ENCODE measurements at places on chromosomes 2 and 18. TPM values are rescaled to one million over a fixed set of nuclear protein-coding genes. Genes with fewer than 3 reads are reported as not detected.

SERPINB12 gene
- total RNA-seq = not detected

MARCO gene
- not detected for total RNA-seq

ACTG2 gene
- total RNA-seq = not detected

GCC2 gene
- 39.4 TPM for total RNA-seq

SYT4 gene
- total RNA-seq = not detected

IL1A gene
- 0.29 TPM for total RNA-seq

DNA sequence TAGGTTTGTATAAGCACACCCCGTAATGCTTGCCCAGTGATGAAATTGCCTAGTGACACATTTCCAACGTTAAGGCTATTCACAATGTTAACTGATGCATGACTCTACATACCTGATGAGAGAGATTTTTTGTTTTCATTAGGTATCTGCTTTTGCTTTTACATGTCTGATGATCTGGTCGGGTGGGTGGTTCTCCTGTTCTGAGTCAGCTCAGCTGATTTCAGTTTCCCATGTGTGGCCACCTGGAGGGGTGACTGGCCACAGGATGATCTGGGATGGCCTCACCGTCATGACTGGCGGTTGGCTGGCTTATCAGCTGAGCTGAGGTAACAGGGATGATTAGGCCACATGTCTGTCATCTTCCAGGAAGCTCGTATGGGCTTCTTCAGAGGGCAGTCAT lies 33.8 kb upstream of the ACYP2 start:
- DNase-seq = peak; percentile 31

DNA sequence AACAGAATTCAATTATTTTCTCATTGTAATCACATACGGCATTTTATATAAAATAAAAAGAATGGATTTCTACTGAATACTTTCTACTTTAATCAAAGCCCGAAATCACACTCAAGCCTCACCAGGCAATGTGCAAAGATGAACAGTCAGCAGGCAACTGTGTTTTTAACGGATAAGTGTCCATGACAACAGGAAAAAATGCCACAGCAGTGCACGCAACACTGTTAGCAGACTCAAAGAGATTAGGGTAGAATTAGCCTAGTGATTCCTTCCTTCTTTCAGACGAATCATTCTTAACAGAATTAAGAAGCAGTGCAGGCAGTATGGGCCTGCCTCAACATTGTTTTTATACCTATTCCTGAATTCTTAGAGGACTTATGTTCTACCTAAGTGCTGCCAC lies 135.6 kb downstream of the CDH2 start:
- no peak for DNase-seq

- DNase-seq = no peak
These were observed 36.8 kb downstream of the PARD6G start for GRCh38 chr18:80210312-80211083.

DNA sequence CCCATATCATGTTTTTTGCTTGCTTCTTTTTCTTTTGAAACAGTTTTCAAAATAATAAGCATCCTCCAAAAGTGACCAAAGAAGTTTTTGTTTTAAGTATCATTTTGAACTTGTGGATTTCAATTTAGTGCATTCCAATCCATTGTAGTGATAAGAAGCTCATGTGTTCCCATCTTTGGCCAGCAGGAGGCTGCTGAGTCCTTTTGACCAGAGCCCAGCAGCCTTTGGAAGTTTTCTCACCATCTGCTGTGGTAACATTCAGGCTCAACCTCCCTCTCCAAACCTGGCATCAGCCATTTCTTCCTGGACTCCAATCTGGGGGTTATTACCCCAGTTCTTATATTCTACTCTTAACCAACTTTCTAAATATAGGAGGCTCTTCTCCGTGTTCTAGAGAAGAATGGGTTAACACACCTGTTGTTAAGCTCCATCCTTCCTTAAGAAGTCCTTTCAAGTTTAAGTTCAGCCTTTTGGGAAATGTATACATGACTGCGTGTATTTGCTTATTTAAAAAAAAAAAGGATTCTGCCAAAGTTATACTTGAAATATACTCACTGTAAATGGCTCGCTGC lies 39.0 kb upstream of the MAL start:
- DNase-seq = peak; percentile 64

DNA sequence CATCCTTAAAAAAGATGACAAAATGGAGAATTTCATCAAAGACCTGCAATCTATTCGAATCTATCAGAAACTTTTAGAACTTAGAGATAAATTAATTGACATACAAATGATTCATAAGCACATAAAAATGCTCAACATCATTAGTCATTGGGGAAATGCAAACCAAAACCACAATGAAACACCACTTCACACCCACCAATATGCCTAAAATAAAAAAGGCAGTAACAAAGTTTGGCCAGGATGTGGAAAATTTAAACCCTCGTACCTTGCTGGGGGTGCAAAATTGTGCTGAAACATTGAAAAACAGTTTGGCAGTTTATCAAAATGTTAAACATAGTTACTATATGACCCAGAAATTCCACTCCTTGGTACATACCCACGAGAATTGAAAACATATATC lies 11.5 kb upstream of the EIF2AK3 start:
- DNase-seq = peak; percentile 37

DNA sequence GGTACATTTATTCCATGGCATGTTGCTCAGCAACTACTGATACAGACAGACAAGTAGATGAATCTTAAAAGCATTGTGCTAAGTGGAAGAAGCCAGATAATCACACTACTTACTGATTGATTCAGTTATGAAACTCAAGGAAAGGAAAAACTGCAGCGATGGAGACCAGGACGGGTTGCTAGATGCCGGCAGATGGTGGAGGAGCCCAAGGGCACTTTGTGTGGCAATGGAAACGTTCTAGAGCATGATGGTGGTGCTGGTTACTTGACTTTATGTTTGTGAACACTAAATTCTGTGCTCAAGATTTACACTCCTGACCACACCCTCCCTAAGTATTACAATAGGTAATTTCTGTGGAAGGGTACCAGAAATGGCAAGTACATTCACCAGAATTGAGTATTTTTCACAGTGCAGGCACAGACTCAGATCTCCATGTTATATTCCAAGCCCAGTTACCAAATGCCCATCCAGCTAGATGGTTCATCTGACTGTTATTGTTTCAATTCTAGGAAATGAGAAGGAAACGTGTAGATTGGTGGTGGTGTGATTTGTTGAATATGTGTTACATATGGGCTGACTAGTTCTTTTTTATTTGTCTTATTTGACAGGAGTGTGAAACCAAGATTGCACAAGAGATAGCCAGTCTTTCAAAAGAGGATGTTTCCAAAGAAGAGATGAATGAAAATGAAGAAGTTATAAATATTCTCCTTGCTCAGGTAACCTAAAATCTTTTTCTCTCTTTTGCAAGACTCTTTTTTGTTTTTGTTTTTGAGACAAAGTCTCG lies 55.1 kb downstream of the RALBP1 start:
- no peak for DNase-seq
